HCT116 (cell line): ENCODE measurements at places on chromosomes 2 and 18.

GRCh38 chr2:120783969-120784372 is 48.3 kb downstream of the GLI2 start:
- DNase-seq = no peak

- DNase-seq = no peak
These were observed 14.0 kb upstream of the DNER start for GRCh38 chr2:229728370-229728769.

DNA sequence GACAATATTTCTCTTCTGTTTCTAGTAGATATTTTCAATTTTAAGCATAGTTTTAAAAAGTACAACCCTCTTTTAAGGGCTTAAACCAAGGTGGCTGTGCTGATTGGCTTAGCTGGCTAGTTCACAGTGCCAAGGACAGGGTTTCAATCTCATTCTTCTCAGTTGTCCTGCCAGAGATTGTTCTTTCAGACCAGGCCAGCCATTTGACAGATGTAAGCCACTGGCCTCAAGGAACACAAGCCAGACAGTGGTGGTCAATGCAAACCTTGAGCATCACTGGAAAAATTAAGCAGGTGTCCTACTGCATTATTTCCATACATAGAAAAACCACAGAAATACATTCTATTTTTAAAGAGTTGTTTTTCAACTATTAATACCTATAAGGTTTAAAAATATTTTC is 5.9 kb downstream of the RNF103 start:
- DNase-seq = no peak

- no peak for DNase-seq
These were observed 123.1 kb upstream of the HDAC4 start for GRCh38 chr2:239523954-239524330.

- DNase-seq = no peak
These were observed 31.2 kb upstream of the MYO3B start for GRCh38 chr2:170146784-170147183.
